ENCODE measurements at places on chromosomes 11 and 22.
A peak's percentile ranks its signal among the peaks of the same experiment; 100 is the strongest.

DNA sequence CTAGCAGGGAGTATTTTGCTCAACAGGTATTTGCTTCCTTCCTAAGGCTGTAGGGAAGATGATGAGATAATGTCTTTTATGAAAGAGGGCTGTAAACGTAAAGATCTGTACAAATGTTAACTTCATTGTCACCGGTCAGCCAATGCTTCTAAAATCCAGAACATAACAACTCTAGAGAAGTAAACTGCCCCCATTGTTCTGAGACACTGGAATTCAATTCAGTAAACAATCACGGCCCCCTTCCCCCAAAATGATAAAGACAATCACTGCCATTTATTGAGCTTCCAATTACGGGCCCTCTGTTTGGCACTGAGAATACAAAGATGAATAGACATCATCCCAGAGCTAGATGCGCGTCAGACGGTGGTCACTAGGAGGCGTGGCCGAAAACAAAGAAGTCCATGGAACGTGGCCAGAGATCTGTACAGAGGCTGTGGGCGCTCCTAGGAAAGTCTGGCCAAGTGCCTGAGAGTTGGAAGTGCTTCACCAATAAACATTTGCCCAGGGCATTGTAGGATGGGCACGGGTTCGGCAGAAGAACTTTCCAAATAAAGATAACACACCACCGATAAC, 576 bp downstream of the TMEM258 start:
- DNase-seq: no peak

- DNase-seq: peak; percentile 75
Observed at GRCh38 chr22:27107824-27108223, 450.4 kb downstream of the MIAT start.

DNA sequence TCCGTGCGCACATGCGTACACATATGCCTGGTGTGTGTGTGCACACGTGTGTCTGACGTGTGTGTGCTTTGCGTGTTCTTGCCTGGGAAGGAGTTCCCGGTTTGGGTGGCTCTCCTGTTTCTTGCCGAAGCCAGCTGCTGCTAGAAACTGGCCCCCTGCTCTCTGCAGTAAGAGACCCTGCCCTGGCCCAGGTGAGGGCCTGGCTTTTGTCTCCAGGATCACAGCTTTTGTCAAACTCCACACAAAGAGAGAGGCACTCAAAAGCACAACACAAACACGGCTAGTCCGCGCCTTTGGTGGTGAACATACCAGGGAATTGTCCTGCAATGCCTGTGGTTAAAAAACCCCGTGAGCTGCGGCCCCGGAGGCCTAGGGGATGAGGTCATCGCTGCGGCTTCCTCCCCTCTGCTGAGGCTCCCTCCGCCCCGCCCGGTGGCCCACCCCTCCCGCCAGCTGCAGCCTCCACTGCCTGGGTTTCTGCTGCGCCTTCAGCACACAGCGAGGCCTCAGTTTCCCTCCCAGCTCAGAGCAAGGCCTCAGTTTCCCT, 88.9 kb downstream of the KCNQ1 start:
- peak; percentile 61 for DNase-seq

GRCh38 chr22:24516301-24516737, 21.2 kb downstream of the UPB1 start:
- no peak for DNase-seq

DNA sequence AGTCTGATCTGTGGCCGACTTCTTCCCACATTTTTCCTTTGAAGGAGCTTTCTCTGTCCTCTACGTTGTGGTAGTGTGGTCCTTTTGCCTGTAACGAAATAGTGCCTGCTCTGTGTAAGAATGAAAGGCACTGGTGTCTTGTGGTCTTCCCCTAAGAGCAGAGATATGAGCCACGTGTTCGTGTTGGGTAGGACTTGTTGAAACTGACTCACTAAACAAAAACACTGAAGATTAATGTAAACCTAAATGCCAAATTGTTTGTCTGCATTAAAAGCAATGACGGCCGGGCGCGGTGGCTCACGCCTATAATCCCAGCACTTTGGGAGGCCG, 10.1 kb upstream of the RPS3 start:
- DNase-seq: no peak

GRCh38 chr22:28450109-28450508, 229.5 kb downstream of the TTC28 start:
- DNase-seq: no peak

DNA sequence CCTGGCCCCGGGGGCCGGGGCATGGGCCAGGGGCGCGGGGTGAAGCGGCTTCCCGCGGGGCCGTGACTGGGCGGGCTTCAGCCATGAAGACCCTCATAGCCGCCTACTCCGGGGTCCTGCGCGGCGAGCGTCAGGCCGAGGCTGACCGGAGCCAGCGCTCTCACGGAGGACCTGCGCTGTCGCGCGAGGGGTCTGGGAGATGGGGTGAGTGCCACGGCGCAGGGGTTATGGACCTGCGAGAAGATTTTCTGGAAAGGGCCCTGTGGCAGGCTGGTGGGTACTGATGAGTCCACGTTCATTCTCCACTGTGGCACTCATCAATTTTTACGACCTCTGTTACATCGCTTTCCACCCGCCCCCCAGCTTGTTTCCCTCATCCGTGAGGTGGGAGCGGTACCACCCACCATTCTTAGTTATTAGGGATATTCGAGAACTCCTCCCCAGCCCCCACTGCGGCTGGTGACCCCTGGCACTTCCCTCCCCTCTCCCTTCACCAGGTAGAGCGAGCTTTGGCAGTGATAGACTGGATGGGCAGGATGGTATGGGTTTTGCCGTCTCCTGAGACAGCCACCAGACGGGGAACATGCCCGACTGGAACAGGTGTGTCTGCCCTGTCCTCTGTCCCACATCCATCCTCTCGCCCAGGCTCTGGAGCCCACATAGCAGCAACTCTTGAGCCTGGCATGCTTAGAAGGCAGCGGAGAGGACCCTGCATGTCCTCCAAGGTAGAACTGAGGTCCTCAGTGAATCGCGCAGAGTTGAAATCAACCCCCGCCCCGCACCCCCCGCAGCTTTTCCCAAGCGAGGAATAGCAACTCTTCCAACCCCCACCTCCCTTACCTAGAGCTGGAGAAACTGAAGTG, 562 bp downstream of the DGAT2 start:
- no peak for DNase-seq

DNA sequence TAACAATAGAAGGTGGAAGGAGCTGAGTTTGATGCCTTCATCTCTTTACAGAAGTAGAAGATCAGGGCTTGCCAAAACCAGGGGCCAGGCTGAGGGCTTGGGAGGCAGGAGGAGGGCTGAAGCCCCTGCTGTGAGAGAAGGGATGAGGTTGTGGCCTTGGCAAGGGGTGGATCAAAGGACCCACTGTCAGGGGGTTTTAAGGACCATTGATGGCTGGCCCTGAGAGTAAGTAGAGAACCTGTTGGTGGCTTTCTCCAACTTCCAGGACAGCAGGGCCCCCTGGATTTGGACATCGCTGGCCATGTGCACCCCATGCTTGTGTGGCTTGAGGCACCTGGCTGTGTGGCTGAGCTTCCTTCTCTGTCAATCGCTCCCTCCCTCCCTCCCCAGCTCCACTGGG, 927.7 kb downstream of the TBC1D22A start:
- no peak for DNase-seq

DNA sequence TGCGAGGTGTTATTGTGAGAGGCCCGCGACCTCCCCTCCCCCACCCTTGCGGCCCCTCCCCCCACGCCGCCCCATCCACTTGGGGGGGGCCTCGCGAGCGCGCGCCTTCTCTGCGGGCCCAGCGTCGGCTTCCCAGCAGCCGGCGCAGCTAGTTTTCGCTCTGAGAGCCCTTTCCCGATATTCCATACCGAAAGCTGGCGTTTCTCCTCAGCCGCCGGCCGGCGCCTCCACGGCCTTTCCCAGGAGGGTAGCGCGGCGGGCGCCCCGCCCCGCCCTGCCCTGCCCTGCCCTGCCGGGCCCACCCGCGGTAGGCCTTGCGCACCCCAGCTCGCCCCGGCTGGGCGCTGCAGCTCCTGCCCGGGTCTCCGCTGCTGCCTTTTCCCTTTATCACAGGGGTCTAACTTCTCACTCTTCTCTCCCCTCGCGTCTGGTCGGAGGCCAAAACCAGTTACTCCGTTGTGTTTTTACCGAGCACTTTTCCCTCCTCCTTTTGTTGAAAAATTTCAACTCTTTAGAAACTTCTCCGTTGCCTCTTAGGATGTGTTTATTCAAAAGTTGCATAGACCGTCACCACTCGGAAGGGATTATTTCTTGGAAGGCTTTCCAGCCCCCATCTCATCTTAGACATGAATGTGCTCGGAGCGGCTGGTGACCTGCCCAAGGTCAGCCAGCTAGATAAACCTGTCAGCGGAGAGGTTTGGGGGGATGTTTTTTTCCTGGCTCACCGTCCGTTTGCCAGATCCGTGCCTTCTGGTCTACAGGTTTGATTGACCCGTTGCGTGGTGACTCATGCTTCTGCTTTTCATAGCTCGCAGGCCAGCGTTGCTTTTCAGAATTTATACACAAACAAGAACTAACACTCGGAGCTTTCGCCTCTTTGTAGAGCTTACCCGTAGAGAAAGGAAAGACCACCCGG, 648 bp downstream of the PAFAH1B2 start:
- peak; percentile 77 for DNase-seq

GRCh38 chr11:64125676-64126075, 40.2 kb downstream of the MACROD1 start:
- DNase-seq: no peak

- peak; percentile 33 for DNase-seq
Observed at GRCh38 chr11:69215784-69216415, 60.2 kb downstream of the SMIM38 start.

DNA sequence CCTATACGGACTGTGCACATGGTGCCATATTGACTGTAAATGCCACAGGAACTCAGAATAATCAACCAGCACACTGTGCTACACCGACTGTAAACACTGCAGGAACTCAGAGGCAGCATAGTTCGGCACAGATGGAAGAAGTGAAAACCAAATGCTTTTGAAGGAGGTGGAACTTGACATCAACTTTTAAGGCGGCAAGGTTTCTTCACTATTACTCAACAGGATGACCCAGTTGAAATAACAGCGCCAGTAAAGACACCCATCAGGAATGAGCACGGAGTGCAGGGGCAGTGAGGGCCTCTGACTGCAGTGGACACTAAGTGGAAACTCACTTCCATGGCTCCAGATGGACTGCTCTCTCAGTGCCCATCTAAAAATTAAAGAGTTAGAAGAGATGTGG, 15.7 kb downstream of the TESMIN start:
- no peak for DNase-seq

DNA sequence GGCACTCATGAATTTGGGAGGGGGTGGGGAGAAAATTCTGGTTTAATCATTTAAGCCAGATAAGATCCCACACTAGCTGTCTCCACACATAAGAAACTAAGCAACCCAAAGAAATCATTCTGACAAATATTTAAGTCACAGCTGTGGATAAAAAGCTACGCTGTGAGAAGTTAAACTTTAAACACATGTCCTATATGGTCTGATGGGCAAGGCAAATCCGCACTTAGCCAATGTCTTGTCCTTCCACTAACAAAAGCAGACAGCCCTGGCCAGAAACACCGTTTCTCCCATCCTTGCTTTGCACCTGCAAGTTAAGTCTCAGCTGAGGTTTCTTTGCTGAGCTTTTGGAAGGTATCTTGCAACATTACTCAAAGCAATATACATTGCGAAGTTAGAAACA, 68.0 kb downstream of the ETS1 start:
- no peak for DNase-seq

DNA sequence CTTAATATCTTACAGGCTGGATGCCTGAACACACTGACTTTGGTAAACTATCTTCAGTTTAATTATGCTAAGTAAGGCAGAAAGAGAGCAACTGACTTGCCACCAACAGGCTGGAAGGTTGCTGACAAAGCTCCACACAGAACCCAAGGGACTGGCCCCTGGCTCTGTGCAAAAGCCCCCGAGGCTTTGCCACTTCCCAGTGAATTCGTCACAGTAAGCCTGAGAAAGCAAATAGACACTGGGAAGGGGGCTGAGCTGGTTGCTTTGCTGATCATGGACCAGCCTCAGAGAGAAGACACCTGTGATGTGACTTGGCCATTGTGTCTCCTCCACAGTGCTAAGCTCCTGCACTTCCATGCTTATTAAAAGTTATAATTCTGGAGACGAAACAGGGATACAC, 91.7 kb downstream of the BLID start:
- no peak for DNase-seq

DNA sequence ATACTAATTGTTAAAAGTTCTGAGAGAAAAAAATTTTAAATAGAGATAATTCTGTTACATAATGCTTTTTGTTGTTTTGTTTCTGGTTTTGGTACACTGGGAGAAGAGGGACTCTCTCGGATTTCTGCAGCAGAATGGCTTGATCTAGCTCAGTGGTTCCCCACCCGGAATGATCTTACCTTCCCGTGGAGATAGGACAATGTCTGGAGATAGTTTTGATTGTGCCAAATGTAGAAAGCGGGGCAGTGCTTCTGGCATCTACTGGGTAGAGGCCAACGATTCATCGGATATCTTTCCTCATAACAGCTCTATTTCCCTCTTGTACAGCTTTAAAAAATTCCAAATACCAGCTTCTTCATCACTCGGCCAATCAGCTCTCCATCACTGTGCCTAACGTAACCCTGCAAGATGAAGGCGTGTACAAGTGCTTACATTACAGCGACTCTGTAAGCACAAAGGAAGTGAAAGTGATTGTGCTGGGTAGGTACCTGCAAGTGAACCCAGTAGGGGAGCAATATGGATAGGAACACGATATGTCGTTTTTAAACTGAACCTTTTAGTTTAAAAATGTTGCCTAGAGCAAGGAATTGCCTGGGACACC, 13.2 kb downstream of the CRTAM start:
- no peak for DNase-seq

DNA sequence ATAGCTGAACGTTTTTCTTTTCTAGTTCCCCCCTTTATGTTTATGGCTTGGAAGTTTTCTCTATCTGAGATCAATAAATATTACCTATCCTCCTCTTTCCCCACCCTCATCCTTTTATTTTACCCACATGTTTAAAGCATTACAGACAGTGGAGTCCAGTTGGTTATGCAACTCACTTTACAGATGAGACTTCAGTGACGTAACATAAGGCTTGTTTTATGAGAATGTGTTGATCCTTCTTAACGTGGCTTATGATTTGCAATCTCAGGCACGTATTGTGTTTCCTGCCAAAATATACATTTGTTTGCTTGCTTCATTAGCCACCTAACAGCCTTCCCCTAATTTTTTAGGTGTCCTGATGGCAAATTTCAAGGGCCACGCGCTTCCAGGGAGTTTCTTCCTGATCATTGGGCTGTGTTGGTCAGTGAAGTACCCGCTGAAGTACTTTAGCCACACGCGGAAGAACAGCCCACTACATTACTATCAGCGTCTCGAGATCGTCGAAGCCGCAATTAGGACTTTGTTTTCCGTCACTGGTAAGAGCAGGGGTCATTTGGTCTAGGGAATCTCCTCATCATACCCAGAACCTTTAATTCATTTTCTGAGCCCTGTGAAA, 36.6 kb downstream of the TMEM45B start:
- no peak for DNase-seq
